SW 1271 (cell line): ENCODE measurements at places on chromosomes 6 and 20.

GRCh38 chr6:52552278-52552643, 24.6 kb downstream of the TRAM2 start:
- no peak for DNase-seq

GRCh38 chr20:8646716-8647115, 422.2 kb upstream of the PLCB4 start:
- no peak for DNase-seq

- no peak for DNase-seq
Measured at GRCh38 chr6:94041945-94042709, 622.8 kb upstream of the EPHA7 start.

DNA sequence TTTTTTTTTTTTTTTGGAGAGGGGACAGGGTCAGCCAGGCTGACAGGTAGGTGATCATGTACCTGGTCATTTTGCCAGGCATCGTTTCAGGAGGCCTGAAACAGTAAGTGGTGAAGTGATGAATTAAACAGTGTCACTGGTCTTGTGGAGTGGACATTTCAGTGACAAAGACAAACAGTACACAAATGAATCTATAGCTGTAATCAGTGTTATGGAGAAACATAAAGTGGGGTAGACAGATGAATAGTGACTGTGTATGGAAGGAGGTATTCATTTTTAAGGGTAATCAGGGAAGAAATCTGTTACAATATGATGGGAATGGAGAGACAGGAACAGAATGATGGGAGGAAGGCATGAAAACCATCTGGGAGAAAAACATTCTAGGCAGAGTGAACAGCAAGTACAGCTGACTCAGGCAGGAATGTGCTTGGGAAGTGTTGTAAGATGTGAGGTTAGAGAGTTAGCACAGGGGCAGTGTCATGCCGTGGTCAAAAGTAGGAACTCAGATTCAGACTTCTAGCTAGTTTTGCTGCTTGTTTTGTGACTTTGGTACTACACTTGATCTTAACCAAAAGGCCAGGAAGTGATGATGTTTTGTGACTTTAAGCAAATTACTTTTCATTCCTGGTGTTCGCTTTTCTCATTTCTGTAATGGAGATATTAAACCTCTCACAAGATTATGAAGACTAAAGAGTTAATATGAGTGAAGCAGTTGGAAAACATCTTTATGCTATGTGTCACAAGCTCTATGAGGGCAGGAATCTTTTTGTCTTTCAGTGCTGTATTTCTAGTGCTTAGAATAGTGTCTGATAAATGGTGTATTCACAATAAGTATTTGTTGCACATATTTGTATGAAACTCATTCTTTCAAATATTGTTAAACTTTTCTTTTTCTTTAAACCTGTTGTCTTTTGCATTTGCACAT, 43.4 kb downstream of the QKI start:
- DNase-seq, result peak; percentile 79

DNA sequence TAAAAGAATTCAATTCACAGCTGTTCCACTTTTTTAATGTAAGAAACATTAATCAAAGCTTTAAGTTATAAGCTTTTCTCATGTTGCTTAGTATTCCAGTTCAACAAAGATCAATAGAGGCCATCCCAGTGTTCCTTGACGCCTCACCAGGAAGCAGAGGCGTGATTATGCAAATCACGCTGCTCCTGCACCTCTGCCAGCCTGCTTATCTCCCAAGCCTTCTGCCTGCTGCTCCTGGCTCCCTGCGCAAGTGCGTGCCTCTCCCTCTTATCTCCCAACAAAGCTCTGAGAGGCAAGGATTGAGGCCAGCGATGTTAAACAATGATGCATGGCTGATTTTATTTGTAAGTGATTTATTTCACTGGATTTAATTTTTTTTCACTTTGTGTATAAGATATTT, 42.8 kb downstream of the INSM1 start:
- no peak for DNase-seq
